ENCODE measurements at places on chromosomes 1 and 21. TPM values are rescaled to one million over a fixed set of nuclear protein-coding genes. Genes with fewer than 3 reads are reported as not detected.

DNA sequence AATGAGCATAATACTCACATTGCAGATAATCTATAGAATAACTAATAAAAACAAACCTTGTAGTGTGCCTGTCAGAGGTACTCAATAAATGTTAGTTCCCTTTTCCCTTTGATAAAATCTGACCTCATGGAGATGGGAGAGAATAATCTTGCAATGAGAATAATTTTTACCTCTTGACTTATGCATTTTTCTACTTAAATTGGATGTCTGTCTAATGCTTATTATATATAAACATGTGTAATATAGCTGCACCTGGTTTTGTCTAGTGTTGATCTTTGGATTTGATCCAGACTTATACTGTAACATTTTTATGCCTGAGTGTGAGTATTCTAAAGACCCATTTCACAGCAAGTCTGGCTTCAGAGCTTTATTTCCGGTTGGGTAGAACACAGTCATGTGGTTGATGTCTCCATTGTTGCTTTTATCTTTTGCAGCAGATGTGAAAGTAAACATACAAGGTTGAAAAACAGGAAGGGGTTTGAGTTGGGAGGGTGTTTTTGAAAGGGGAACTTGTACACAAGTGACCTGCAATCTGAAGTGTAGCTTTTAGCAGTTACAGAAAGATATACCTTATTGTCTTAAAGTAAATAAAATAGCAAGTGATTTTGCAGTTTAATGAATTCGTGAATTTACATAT is 12.4 kb downstream of the EPB41 start:
- DNase-seq, result no peak

GRCh38 chr21:39531064-39531463 is 79.3 kb downstream of the SH3BGR start:
- no peak for DNase-seq

GRCh38 chr1:111364690-111365089 is 62.8 kb downstream of the OVGP1 start:
- DNase-seq, result no peak

- DNase-seq, result no peak
These were observed 21.7 kb downstream of the HMGN2 start for GRCh38 chr1:26493938-26494337.

DNA sequence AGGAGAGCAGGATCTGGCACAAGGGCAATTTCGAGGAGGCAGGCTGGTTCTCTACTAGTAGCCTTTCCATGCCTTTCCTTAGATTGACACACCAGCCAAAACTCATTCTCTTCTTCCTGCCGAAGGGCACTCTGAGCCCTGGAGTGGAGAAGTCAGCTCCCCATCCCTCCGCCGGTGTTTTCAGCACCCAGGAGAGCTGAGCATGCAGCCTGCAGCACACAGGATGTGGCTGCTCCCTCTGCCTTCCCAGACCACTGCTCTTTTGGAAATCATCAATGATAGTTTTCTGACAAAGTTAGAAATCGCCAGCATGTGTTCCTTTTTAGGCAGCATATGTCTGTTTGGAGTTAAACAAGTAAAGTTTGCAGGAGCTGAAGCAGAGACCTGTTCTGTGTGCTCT is 11.7 kb downstream of the RNU5D-1 start:
- DNase-seq, result no peak

GRCh38 chr1:110672001-110672752 is 2.6 kb downstream of the KCNA3 start:
- DNase-seq, result no peak

GRCh38 chr21:46111193-46111571 is 13.3 kb downstream of the COL6A2 start:
- no peak for DNase-seq

GRCh38 chr1:231818337-231818736 is 191.7 kb downstream of the DISC1 start:
- no peak for DNase-seq

DNA sequence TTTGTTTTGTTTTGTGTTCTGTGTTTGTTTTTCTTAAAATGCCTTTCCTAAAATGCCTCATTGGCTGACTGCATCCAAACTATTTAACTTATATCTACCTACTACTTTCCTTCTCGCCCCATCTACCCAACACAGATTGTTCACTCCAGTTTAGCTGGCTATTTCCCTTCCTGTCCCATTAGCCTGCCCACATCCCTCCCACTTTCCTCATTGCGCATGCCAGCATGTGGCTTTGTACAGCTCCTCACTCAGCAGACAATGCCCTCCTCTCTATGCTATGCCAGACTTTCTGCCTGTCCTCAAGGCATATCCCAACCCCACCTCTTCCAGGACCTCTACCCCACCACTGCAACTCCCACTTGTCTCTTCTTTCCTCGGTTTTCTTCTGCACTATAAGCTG is 94.7 kb upstream of the C1orf21 start:
- no peak for DNase-seq

- DNase-seq, result no peak
These were observed 37.5 kb downstream of the SPAG17 start for GRCh38 chr1:118147522-118147921.

DNA sequence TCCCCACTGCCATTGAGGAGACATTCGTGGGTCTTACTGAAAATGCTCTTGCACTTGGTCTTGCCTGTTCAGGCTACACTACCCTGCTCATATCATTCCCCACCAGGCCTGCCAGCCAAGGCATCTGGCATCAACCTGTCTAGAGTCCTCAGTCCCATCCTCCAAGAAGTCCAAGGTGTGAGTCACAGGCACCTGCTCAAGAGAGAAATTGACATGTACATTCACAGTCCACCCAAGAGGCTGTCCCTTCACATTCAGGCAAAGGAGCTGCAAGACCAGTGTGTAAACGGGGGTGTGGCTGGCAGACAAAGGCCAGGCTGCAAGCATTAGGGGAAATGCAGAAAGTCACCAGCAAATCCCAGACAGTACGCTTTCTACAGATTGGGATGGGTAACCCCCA is 13.1 kb upstream of the PLA2G2C start:
- DNase-seq, result peak; percentile 93

- no peak for DNase-seq
These were observed 637.9 kb upstream of the RGS18 start for GRCh38 chr1:191520345-191520744.

SIPA1L2 gene
- not detected for total RNA-seq

IQCC gene
- 4.9 TPM for total RNA-seq

GPBP1L1 gene
- total RNA-seq, result 138 TPM

PLA2G2D gene
- total RNA-seq, result not detected

VPS72 gene
- 72.5 TPM for total RNA-seq

ASPM gene
- 38.6 TPM for total RNA-seq

NR1I3 gene
- total RNA-seq, result not detected

FABP3 gene
- total RNA-seq, result not detected

NTNG1 gene
- not detected for total RNA-seq

CERS2 gene
- 113 TPM for total RNA-seq

LCE1E gene
- not detected for total RNA-seq

Measured in PC-9 (cell line).